ENCODE measurements at places on chromosomes 16 and 17.

DNA sequence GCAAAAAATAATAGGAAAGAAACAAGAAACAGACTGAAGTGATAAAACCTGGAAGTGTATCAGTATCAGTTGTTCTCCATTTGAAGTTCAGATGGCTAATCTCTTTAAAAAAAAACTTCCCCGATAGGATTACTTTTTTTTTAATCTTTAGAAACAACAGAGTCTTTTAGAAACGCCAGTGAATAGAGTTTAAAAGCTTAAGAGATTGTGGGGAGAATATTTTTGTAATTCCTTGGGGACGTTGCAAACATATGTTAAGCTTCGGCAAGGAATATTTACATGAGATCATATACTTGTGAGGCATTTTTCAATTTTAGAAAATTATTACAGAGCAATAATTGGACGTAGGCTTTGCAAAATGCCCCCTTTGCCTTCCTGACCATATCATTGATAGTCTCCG, 13.2 kb downstream of the MAF start:
- DNase-seq = no peak

- DNase-seq = no peak
These were observed 4.4 kb upstream of the HOXB5 start for GRCh38 chr17:48597778-48598631.

GRCh38 chr17:17819561-17819995, 17.2 kb downstream of the SREBF1 start:
- DNase-seq = peak; percentile 50

DNA sequence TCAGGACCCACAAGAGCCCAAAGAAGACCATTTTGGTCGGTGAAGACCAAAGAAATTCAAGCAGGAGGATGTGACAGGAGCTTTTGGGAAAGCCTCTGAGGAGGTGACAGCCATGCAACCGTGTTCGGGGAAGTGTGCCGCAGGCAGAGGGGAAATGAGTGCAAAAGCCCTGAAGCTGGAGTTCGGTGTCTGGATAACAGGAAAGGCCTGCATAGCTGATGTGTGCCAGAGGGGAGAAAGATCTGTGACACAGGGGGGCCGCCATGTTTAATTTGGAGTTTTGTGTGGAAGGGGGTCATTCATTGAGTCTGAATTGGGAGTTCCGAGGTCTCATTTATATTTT, 870 bp upstream of the ZC3H7A start:
- no peak for DNase-seq

Data from activated CD4-positive, alpha-beta T cell treated with anti-CD3 and anti-CD28 coated beads for 24 hours (primary cell).